Stimulated activated CD8-positive, alpha-beta memory T cell treated with anti-CD3 and anti-CD28 coated beads, Interleukin-7, amount 100 ng/mL, for 1 hour (primary cell): ENCODE measurements at places on chromosomes 2 and 18.

DNA sequence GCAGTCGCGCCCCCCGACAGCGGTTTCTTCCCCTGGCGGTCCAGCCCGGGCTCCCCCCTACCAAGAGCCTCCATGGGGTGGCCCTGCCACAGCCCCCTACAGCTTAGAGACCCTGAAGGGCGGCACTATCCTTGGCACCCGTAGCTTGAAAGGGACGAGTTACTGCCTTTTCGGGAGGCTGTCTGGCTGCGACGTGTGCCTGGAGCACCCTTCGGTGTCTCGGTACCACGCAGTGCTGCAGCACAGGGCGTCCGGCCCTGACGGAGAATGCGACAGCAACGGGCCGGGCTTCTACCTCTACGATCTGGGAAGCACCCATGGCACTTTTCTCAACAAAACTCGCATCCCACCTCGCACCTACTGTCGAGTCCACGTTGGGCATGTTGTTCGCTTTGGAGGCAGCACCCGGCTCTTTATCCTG lies 475 bp downstream of the SLC4A1AP start:
- no peak for DNase-seq

DNA sequence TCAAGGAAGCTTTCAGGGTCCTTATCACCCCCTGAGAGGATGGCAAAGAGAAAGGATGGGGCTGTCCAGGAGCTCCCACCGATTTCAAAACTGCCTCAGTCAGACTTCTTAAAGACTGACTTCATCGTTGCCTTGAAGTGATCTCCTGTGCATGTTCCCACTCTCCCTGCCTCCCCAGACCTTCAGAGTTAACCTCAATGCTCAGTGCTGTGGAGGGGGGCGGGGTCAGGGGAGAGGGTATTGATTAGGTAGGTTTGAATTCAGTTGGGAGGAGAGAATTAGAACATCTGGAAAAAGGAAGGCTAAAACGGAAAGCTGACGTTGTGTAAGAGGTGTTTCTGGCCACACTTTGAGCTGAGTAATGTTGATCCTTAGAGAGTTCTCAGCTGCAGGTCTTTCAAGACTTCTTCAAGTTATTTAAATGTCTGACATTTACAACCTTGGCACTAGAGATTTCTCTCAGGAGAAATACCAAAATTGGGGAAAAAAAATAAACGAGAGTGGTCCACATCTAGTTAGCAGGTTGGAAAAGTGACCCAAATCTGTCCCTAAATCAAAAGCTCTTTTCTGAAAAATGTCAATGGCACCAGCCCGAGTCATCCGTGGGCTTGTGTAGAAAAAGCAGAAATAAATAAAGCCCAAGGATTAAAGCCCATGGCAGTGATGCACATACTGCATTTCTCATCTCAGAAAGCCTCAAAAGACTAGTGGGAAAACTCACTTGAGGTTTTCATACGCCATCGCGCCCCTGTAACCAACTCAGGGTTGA lies 134.7 kb upstream of the EPAS1 start:
- no peak for DNase-seq

DNA sequence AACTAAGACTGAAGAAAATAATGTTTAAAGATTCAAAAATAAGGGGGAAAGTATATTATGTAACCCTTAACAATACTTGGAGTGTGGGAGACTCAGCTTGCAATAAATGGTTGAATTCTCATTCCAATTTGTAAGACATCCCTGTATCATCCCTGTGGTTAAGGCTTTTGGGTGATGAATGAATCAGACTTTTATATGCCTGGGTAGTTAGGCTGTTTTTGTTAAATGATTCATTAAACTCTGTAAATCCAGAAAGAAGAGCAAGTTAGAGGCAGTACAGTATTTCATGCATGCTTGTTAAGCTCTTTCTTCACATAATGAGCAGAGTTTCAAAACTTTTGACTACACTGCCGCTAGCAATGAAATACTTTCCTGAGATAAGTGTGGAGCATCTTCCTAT lies 948.8 kb downstream of the SOCS6 start:
- no peak for DNase-seq

DNA sequence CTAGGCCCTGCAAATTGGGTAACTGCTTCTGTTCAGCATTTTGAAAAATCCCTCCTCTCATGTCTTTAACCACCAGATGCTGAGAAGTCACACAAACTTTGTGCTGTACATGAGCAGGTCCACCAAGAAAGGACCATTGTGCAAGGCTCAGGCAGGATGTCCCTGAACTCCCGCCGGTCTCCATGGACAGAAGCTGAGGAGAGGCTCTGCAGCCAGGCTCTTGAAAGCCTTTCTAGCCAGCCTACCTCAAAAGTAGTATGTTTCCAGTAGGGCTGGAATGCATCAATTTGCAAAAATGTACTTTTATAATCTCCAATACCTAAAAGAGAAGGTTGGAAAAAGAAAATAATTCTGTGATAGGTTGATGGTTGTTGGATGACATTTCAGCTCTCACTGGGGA lies 47.0 kb upstream of the SH3BP4 start:
- DNase-seq: no peak

DNA sequence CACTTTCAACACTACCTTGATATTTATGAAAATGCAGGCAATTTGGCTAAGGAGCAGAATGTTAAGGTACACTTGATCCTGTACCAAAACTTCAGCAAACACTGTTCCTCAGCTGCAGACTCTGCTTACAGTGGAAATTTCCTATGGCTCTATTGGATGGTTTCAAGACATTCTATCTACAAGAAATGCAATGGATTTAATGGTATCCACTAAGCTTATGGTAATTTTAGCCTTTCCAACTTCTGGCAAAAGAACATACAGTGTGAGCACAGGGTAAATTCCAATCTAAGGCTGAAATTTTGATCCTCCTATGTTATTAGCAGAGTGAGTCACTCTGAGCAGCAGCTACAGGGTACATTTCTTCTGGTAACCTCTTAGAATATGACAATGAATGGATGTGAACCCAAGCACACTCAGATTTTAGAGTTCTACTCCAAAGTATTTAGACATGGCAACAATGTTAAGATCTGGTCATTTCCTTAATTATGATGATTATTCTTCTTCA lies 361.8 kb upstream of the PIK3C3 start:
- DNase-seq: no peak

DNA sequence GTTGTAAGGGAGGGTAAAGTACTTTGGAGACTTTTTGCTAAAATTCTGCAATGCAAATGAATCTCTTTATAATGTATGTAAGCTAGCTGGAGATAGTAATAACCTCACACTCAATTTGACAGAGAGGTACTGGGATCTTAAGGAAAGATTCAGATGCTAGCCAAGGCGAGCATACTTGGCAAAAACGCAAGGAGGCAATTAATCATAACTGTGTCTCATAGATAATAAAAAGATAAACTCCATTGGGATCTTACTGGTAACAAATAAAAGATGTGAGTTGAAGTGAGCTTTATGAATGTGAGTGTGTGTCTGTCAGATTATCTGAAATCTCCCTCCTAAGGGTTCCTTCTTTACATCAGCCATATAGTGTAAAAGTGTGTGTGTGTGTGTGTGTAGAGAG lies 533.0 kb downstream of the TMX3 start:
- no peak for DNase-seq

DNA sequence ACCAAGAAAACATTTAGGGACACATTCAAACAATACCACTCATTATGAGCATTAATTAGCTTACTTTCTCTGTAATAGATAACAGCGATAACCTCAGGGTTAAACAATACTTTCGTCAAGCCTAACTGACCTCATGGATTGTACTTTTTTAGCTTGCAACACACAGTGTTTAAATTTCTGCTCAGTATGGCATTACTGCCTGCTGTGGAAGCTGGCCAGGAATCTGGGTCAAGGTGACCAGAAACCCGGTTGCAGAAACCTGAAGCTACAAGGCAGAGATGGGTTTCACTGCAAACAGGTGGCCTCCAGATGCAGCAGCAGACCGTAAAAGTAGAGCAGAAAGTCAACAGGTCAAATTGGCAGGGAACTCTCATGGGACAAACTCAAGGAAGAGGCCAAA lies 123.8 kb upstream of the FHL2 start:
- DNase-seq: no peak

GRCh38 chr2:45962177-45962921 lies 310.9 kb downstream of the PRKCE start:
- DNase-seq: no peak

DNA sequence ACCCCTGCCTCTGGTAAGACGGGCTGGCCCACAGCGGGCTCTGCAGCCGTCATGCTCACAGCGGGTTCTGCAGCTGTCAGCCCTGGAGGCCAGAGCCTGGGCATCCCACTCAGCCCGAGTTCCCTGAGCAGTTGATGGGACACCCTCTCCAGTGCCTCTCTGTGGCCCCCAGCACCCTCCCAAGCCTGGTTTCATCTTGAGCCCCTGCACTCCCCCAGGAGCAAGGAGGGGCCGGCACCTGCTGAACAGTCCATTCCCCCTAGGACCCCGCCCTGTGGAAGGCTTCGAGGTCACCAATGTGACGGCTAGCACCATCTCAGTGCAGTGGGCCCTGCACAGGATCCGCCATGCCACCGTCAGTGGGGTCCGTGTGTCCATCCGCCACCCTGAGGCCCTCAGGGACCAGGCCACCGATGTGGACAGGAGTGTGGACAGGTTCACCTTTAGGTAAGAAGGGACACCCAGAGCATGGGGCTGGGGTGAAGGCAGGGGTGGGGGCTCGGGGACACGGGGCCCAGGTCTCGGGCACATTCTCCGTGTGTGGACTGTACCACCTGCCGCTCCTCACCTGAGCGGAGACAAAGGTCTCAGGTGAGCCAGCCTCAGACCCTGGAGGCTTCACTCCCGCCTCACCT lies 34.5 kb downstream of the MTERF4 start:
- DNase-seq: no peak

- no peak for DNase-seq
Observed at GRCh38 chr2:181517685-181518301, 60.6 kb downstream of the ITGA4 start.

GRCh38 chr2:217933617-217933993 lies 69.2 kb downstream of the TNS1 start:
- no peak for DNase-seq

DNA sequence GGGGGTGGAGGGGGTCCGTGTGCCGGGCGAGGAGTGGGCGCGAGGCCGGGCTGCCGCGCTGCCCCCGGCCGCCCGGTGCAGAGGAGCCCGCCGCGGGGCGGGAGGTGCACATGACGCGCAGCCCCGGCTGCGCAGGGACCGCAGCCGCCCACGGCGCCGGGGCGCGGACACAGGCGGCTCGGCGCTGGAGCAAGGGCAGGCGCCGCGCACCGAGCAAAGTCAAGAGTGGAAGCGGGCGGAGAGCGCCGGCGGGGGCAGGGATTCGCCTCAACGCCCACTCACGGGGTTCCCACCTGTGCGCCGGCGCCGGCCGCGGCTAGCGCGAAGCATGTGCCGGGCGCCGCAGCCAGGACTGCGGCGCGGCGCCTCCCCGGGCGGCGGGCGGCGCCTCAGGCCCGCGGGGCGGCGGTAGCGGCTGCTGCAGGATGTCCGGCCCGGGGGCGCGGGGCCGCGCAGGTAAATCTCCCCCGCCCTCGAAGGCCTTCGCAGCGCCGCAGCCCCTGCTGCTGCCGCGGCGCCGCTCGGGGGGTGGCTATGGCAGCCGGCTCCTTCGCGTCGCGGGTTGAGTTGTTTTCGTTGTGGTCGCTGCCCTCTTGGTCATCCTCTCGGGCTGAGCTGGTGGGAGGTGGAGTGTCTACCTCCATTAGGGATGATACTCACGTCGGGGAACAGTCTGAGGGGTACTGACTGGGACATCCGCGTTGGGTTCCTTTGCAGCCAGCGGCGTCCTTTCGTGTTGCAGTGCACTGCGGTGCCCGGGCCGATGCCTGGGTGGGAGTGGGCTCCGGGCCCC lies 216.3 kb upstream of the DTNA start:
- no peak for DNase-seq

GRCh38 chr2:120709608-120710041 lies 26.0 kb upstream of the GLI2 start:
- DNase-seq: no peak

- no peak for DNase-seq
Observed at GRCh38 chr2:192298664-192299063, 103.9 kb upstream of the TMEFF2 start.

GRCh38 chr2:49021271-49021670 lies 133.0 kb downstream of the FSHR start:
- no peak for DNase-seq

DNA sequence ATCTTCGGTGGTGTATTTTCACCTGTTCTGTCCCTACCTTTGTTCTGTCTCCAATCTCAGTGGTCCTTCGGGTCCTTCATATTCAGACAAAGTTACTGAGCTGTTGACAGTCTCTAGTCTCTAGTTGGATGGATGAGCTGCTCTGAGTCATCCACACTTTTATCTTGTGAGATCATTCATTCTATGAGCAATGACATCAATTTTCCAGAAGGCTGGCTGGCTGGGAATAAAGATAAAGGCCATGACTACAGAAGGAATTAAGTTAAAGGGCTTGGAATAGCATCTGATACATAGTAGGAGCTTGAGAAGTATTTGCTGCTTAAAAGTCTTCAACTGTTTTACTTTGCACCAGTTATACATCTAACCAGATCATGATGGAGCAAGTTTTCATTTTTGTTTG lies 43.1 kb upstream of the SLC39A10 start:
- no peak for DNase-seq

DNA sequence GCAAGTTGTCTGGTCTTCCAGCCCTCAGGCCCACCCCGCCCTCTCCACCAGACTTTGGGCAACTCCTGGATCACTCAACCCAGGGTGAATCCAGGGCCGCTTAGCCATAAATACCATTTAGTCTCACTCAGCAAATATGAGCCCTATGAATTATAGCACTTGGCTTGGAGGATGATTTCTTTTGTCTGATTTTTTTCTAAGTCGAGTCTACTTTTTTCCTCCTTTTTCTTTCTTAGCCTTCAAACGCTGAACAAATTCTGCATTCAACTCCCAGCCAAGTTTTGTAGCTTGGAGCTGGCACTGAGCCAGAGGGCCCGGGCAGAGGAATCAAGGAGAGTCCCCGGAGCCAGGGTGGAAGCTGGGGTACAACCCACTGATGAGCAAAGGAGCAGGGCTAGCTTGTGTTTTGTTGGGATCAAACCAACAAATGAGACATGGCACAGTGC lies 48.7 kb downstream of the SERTAD2 start:
- no peak for DNase-seq

DNA sequence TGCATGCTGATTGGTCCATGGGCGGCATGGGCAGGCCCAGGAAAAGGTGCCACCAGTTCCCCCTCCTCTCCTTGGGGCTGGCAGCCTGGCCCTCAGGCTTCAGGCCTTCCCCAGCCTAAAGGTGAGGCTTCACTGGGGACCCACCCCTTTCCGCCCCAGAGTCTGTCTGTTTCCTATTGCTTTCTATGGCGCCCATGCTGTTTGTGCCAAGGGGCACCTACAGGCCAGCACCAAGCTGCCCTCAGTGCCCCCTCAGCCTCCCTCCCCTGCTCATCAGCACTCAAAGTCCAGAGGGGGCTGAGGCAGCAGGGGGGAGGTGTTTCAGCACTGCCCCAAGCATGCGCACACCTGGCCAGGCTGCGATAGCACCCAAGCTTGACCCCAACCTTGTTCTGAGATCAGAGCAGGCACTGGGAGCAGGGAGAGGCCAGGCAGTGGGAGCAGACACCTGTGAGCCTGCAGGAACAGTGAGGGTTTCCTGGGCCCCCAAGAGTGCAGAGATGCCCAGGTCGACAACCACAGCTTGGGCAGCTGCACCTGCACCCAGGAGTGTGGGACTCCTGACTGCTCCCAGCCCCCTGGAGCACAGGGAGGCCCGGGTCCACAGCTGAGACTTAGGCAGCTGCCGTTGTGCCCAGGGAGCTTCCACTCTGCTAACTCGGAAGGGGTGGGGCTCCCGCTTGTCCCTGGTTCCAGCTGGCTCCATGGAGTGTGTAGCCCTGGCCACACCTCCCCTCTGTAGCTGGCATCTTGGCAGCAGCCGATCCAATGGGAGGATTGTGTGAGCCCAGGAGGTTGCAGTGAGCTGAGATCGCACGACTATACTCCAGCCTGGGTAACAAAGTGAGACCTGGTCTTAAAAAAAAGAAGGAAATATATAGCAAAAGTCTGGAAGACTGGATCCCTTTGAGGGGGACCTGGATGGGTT lies 69.1 kb downstream of the NCAPH start:
- DNase-seq: no peak
